Left colon (tissue), 2 donors: ENCODE measurements at places on chromosomes 16 and 17. TPM values are rescaled to one million over a fixed set of nuclear protein-coding genes. Genes with fewer than 3 reads are reported as not detected.

DNA sequence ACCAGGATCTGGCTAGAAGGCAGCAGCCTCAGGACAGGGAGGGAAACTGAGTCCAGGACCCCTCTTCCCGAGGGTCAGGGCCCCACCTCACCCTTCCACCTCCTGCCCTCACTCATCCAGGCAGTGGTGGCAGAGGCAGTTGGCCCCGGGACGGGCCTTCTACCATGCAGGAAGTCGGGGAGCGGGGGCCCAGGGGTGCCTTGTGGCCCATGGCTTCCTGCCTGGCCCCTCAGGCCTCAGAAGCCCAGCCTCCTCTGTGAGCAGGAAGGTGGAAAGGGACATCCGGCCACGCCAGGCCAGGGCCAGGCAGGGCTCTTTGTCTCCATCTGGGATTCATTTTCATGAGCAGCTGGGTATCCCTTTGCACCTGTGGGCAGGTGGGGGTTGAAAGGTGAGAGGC is 58.5 kb downstream of the BAHCC1 start:
- DNase-seq, result no peak

GRCh38 chr16:12618515-12618914 is 185.2 kb downstream of the CPPED1 start:
- no peak for DNase-seq

UNC45B gene
- not detected for total RNA-seq

MMP15 gene
- total RNA-seq, result 113 TPM

CFDP1 gene
- total RNA-seq, result 79.8 TPM

PPM1E gene
- 0.22 TPM for total RNA-seq
